ENCODE measurements at places on chromosomes 3 and 15.

- no peak for DNase-seq
These were observed 7.0 kb downstream of the PAK6 start for GRCh38 chr15:40245666-40246450.

- DNase-seq = no peak
These were observed 45.5 kb downstream of the SUCNR1 start for GRCh38 chr3:151919030-151919328.

DNA sequence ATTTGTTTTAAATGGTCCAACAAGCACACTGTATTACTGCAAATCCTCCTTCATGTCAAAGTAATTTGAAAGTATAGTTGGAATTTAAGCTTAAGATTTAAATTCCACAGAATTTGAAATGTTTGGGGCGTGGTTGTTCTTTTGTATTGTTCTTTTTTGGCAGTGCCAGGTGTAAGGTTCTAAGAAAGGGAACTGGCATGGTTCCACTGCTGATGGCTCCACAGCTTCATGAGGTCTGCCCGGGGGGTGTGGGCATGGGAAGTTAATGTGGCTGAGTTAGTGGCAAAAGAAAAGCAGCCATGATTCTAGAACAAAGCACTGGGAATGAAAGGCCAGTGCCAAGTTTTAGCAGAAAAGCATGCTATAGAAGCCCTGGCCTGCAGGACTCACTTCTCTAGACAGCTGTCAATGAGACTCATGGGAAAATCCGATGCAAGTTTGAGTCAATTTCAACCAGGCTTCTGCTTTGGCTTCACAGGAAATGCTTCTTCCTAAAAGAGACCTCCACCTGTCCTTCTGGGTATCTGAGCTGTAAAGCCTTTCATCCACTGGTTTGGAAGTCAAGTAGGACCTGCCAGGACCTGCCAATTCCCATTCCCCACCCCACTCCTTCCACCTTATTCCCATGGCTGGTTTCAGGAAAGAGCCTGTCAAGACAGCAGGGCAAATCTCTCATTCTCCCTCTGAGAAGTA is 18.9 kb downstream of the CDCP1 start:
- no peak for DNase-seq

DNA sequence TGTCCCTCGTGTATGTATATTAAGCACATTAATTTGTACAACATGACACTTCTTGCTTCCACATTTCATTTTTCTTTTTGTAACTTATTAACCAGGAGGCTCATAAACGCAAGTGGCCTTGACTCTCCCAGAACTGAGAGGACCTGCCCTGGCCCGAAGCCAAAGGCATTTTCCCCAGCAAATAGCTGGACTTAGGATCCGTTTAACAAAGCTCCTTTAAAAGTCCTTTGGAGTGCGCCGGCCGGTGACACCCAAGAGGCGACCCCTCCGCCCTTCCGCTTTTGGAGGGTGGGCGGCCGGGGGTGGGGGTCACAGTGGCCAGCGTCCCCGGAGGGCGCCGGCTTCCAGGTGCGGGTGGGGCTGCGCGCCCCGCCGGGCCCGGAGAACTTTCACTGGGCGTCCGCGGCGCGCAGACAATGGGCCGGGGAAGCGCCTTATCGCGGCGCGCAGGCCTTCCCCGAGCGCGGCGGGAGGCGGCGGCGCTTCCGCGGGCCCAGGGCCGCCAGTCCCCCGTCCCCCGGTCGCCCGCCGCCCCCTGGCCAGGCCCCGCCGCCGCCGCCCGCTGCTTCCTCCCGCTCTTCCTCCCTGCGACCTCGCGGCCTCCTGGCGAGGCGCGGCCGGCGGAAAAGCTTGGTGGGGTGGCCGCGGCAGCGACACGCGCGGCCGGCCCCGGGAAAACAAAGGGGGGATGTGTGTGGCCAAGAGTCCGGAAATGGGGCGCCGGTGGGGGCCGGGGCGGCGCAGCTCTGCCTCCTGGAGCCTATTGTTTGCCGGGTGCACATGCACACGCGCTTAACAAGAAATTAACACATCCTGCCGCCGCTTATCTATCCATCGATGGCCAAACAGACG is 613.4 kb downstream of the MCTP2 start:
- no peak for DNase-seq

DNA sequence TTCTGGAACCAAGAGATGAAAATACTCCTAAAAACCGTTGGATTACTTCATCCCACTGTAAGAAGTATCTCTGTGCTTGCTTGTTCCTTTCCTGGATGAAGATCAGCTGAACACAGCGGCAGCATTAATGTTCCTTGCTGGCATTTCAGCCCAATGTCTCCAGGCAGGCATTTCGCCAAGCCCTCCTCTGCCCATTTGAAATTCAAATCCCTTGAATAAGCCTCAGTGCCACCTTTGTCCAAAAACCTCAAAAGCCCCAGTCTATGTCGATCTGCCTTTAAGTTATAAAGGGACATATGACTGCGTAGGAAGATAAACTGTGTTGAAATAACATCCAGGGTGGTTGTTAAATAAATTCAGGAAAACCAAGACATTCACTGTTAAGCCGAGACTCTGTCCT is 156.8 kb upstream of the PDZRN3 start:
- DNase-seq = no peak

DNA sequence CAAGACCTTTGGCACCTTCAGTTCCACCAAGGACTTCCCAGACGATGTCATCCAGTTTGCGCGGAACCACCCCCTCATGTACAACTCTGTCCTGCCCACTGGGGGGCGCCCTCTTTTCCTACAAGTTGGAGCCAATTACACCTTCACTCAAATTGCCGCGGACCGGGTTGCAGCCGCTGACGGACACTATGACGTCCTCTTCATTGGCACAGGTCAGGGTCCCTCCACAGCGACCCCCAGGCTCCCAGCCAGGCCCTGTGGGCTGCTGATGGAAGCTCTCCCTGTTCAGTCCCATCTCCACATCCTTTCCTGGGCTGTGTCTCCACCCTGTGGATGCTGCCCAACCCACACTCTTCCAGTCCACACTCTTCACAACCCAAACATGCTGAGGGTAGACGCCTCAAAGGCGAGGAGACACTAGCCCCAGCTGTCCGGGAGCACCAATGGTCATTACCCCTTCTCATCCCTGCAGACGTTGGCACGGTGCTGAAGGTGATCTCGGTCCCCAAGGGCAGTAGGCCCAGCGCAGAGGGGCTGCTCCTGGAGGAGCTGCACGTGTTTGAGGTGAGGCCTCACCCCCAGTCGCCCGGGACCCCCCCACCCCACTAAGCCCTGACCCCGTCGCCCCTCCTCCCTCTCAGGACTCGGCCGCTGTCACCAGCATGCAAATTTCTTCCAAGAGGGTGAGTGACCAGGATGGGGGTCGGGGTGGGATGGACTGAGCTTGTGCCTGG is 4.3 kb upstream of the LSMEM2 start:
- peak; percentile 70 for DNase-seq

GRCh38 chr3:173301647-173302046 is 95.9 kb upstream of the NLGN1 start:
- DNase-seq = no peak

- DNase-seq = peak; percentile 77
These were observed 257.6 kb downstream of the SLC9A9 start for GRCh38 chr3:143590660-143591059.

GRCh38 chr3:66133050-66133757 is 87.6 kb upstream of the SLC25A26 start:
- DNase-seq = no peak

- no peak for DNase-seq
These were observed 613.4 kb downstream of the FOXP1 start for GRCh38 chr3:70970171-70970570.

- no peak for DNase-seq
These were observed 22.8 kb downstream of the PGBD4 start for GRCh38 chr15:34124651-34125050.

DNA sequence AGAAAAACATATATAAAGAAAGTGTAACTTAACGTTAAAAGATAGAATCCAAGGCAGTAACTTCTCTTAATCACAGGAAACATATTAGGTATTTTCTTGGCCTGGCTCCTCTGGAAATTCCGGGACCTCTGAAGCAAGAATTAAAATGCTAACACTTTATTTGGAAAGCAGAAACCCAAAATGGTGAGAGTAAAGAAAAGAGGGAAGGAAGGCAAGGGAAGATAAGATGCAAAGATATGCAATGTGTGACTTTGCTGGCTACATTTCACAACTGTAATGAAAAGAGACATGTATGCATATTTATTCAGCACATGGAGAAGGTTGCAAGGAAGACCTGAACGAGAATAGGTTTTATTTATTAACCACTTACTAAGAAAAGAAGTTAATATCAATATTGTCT is 372.5 kb downstream of the TBL1XR1 start:
- DNase-seq = peak; percentile 24

DNA sequence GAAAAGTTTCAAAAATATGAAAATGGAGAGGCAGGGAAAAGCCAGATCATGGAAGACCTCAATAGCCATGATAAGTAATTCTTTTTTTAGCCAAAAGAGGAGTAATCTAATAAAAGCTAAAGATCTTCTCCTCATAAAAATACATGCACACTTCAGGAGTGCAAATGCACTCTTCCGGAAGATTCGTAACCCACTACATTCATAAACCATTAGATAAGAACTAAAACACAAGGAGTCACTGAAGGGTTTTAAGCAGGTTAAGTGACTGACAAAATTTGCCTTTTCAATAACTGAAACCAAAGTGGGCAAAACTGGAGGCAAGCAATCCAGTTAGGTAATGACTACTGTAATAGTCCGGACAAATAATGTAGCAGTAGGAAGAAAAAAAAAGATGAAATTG is 46.0 kb downstream of the UBE3A start:
- DNase-seq = no peak

GRCh38 chr3:61532739-61533500 is 28.5 kb upstream of the PTPRG start:
- DNase-seq = no peak

GRCh38 chr15:90259524-90259923 is 5.9 kb upstream of the NGRN start:
- DNase-seq = no peak

GRCh38 chr3:20288050-20288449 is 102.0 kb upstream of the SGO1 start:
- DNase-seq = no peak

DNA sequence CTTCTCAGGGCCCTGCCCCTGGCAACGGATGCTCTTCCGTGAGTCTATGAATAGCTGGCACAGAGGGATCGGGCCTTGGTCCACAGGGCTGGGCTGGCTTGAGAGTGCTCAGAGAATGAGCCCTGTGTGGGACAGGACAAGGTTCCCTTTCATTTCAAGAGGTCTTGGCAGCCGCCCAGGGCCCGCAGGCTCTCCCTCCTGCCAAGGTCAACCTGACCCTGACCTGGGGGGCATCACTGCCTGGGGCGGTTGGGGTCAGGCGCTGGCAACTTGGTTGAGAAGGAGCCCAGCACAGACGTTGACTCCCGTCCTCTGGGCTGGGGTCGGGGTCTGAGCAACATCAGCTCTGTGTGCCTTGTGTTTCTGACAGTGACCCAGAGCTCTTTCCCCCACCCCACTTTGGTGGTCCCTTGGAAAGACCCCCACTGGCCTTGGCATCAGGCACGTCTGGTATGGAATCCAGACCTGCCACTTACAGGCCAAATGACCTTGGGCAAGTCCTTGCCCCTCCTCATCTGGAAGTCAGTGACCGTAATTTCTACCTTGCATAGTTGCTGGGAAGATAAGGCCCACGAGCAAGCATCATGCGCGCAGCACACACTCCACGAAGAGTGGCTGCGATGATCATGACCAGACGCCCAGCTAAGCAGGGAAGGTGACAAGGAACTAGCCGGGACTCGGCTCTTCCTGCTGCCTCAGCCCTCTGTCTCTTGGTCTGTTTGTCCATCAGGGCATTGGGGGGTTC is 36.4 kb downstream of the EPHB3 start:
- DNase-seq = no peak

DNA sequence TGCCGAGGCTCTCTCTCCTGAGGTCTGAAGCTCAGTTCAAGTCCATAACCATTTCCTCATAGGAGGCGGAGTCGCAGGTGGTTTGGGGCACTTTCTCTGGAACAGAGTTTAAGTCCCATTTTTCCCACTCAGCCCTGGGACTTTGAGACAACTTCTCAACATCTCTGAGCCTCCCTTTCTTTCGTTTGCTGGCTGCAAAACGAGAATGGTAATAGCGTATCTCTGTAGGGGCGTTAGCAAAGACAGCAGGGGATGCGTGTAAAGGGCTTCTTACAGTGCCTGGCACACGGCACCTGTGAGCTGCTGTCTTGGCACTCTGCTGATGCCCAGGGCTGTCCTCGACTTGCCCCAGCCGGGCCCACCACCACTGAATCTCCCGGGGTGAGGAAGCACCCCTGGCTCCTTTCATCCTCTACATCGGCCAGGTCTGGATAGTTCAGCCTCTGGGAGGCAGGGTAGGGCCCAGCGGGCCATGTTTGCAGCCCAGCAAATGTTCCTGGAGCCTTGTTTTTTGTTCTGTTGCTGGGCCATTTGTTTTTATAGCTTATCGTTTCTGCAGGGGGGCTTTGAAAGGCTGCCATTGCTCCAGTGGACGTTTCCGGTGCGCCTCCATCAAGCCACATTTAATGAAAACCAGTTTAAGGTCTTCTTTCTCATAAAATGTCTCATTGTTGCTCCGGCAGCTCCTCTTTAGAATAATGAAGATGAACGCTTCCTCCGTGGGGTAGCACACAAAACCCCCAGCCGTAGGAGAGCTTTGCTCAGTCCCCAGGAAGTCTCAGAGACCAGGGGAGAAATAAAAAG is 60.0 kb upstream of the WNT5A start:
- DNase-seq = no peak

DNA sequence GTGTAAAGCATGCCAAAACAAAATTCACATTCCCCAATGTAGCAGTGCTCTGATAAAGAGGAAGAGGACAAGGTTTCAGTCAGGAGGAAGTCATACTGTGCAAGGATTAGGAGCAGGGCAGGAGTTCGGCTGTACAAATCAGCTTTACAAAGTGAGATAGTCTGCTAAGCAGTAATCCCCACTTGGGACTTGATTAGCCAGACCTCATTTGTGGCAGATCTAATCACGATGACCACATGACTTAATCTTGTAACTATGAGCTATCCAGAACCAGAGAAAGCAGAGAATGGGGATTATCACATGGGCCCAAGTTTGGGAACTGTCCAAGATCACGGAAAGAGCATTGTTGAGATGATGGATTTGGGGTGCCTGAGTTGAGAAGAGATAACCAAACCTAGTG is 7.8 kb downstream of the DCBLD2 start:
- DNase-seq = peak; percentile 66

DNA sequence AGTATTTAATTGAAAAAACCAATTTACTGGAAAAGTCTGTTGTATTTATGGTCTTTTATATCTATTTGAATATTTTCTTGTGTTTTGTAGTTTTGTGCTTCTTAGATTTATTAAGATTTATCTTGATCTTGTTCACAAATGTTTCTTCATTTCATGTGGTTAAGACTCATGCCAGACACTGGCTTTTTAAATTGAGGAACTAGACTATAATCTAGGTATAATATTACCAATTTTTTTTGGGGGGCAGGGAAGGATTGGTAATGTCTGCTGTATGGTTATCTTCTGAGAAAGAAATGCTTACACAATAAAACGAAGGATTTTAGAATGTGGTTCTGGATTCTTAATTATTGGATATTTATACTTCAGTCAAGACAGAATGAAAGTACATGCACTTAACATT is 24.9 kb downstream of the AP4E1 start:
- peak; percentile 72 for DNase-seq

DNA sequence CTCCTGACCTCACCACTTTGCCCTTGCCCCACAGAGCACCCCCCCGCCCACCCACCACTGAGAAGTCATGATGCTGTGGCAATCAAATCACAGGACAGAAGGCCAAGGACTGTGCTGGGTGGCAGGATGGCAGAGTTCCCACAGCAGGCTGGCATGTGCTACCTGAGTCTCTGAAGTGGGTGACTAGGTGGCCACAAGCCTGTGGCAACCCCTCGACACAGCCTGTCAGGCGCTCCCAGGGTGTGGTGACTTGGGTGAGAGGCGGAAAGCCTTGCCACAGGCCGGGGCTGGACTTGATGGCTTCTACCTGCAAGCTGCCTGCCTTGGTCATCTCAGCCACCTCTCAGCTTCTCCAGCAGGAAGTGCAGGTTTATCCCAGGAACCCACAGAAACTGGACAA is 15.6 kb upstream of the DUSP7 start:
- no peak for DNase-seq

Measured in OCI-M1 (cell line).